ENCODE measurements at places on chromosomes 5 and 9.

DNA sequence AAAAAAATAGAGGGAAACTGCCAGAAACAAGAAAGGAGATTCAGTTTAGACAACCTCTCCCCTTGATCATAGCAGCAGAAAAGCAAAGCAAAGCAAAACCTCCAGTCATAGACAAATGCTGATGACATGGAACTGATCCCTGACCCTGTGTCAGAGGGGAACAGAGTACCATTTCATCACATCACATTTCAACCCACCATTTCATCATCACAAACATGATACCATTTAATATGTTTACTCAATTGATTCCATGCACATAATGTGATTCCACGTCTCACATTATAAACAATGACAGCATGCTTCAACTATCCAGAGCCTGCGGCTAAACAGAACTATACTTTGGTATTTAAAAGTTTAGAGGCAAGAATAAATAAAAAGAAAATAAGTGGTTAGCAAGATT lies 28.7 kb upstream of the ACOT12 start:
- DNase-seq, result no peak
- H3K4me1 ChIP-seq, result no peaks in the 10 kb centered on the region
- H3K27ac ChIP-seq, result no peak overlapping the region
- H3K36me3 ChIP-seq, result no peaks in the 10 kb centered on the region
- no peaks in the 10 kb centered on the region for H3K27me3 ChIP-seq

GRCh38 chr9:34884747-34885189 lies 73.3 kb upstream of the PHF24 start:
- no peak for DNase-seq
- no peaks in the 10 kb centered on the region for H3K36me3 ChIP-seq
- no peak overlapping the region for H3K4me3 ChIP-seq
- H3K27ac ChIP-seq, result no peak overlapping the region

GRCh38 chr9:111034898-111035539 lies 3.3 kb downstream of the LPAR1 start:
- peaks cover 7% of the 10 kb centered on the region for H3K4me1 ChIP-seq
- no peak overlapping the region for H3K4me3 ChIP-seq
- H3K27ac ChIP-seq, result no peak overlapping the region
- peaks cover 8% of the 10 kb centered on the region for H3K27me3 ChIP-seq
- no peaks in the 10 kb centered on the region for H3K36me3 ChIP-seq

GRCh38 chr9:83617299-83617698 lies 5.6 kb upstream of the IDNK start:
- no peaks in the 10 kb centered on the region for H3K27me3 ChIP-seq
- no peak overlapping the region for H3K27ac ChIP-seq
- H3K4me3 ChIP-seq, result no peak overlapping the region
- peaks cover 2% of the 10 kb centered on the region for H3K4me1 ChIP-seq
- no peak for DNase-seq
- no peaks in the 10 kb centered on the region for H3K36me3 ChIP-seq

- no peaks in the 10 kb centered on the region for H3K27me3 ChIP-seq
- DNase-seq, result no peak
- H3K4me3 ChIP-seq, result no peak overlapping the region
- no peaks in the 10 kb centered on the region for H3K36me3 ChIP-seq
- H3K27ac ChIP-seq, result no peak overlapping the region
- H3K4me1 ChIP-seq, result no peaks in the 10 kb centered on the region
Observed at GRCh38 chr5:6216471-6217075, 161.8 kb downstream of the MED10 start.

DNA sequence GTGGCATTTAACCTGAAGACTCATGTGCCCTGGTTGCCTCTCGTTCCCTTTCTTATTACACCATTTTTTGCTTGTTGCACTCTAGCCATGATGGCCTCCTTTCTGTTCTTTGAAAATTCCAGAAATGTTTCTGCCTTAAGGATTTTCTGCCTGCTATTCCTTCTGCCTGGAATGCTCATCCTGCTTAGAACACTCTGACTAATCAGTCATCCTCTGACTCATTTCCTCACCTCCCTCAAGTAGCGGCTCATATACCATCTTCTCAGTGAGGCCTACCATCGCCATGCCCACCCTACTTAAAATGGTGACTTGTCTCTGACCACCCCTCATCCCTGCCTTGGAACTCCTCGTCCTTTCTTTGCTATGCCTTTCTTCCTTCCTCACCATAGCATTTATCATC lies 68.8 kb downstream of the KIF4B start:
- no peak for DNase-seq
- no peak overlapping the region for H3K4me3 ChIP-seq
- H3K27ac ChIP-seq, result no peak overlapping the region
- no peaks in the 10 kb centered on the region for H3K4me1 ChIP-seq
- H3K36me3 ChIP-seq, result no peaks in the 10 kb centered on the region
- H3K27me3 ChIP-seq, result no peaks in the 10 kb centered on the region

DNA sequence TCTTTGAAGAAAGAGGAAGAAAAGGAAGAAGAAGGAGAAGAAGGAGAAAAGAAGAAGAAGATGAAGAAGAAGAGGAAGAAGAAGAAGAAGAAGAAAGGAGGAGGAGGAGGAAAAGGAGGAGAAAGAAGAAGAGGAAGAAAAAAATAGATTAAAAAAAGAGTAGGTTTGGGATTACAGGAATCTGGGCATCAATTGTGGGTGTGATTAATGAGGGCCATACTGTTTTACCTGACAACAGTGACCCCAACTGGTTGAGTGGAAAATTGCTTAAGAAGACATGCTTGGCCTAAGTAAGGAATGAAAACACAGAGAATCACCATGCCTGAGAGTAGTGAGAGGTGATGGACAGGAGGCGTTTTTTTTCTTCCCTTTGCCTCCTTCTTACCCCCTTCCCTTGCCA lies 114.6 kb downstream of the FAM170A start:
- no peak overlapping the region for H3K27ac ChIP-seq
- H3K27me3 ChIP-seq, result no peaks in the 10 kb centered on the region
- H3K36me3 ChIP-seq, result no peaks in the 10 kb centered on the region
- DNase-seq, result no peak
- no peak overlapping the region for H3K4me3 ChIP-seq
- no peaks in the 10 kb centered on the region for H3K4me1 ChIP-seq

Measured in H1 (cell line).